ENCODE measurements at places on chromosomes 3 and 15. TPM values are rescaled to one million over a fixed set of nuclear protein-coding genes. Genes with fewer than 3 reads are reported as not detected.

USP19 gene
- 39.3 TPM for total RNA-seq

FRG2C gene
- not detected for total RNA-seq

DUOXA2 gene
- not detected for total RNA-seq

PLXND1 gene
- 5.6 TPM for total RNA-seq

TNK2 gene
- total RNA-seq, result 75.8 TPM

FGF7 gene
- 0.05 TPM for total RNA-seq
